ENCODE measurements at places on chromosomes 11 and 22.

- DNase-seq: no peak
Observed at GRCh38 chr11:12196308-12196707, 85.9 kb downstream of the MICAL2 start.

DNA sequence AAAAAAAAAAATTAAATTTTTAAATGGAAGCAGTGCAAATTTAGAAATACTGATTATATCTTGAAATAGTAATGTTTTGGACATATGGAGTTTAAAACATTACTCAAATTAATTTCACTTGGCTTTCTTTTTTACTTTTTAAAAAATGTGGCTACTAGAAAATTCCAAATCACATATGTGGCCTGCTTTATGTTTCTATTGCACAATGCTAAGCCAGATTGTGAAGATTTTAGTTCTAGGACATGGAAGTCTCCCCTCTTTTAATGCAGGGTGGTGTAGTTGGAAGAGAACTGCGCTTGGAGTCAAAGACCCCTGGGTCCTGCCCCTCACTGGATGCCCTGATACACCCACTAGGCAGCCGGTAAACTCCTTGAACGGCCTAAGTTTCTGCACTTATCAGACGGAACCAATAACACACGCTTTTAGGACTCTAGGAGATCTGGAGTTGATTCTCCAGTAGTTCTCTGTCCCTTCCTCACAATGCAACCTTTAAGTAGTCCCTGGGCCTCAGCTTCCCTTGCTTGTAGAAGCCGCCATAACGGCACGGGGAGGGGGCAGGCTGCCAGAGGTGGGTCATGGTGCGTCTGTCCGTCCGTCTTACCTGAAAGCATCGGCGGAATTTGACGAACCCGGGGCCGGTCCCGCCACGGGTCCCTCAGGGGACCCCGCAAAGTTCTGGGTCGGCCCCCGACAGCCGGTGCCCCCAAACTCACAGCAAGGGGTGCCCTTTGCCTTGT, 505 bp downstream of the FAM227A start:
- DNase-seq: no peak

GRCh38 chr11:128548649-128549255, 38.6 kb downstream of the ETS1 start:
- peak; percentile 28 for DNase-seq

- no peak for DNase-seq
Observed at GRCh38 chr11:35550374-35551036, 25.1 kb upstream of the PAMR1 start.

DNA sequence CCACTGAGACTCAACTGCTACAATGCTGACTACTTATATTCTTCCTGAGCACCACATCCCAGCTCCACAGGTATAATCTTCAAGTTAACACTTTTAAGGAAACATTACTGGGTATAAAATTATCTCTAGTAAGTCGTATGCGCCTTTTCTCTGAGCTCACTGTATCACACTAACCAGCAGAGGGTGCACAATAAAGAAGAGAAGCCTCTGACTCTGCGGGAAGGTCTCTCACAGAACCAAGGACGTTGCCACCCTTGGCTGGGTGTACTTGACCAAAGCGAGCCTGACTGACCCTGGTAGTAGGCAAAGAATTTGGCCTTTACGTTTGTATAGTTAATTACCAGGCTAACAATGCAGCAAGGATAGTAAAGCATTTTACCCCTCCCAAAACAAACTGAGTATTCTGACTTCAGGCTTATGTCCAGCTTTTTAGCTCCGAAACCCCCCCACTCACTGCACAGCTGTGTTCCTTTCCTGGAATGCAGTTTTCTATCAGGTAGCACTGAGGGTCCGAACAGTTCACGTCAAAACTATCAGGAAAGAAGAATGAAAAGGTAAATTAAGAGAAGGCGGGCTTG, at the start of gene BTBD18:
BTBD18 (minus strand) TSS at position 144 of the 578 bp plus-strand sequence. CDS start 631 bp downstream, outside the sequence.
- peak; percentile 42 for DNase-seq

DNA sequence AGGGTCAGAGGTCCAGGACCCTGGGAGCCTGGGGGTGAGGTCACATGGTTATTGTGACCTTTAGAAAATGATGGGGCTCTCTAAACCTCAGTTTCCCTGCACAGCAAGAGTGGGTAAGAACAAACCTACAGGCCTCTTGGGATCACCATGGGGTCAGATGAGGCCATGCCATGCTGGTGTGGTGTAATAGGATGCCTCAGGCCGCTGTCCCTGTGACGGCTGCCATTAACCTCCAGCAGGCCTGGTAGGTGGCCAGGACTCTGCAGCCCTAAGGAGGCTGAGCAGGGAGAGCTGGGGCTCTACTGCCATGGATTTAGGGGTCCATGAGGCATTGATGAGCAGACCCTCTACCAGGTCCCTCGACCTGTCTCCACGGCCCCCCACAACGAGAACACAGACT, 265.5 kb downstream of the CTTN start:
- DNase-seq: no peak

DNA sequence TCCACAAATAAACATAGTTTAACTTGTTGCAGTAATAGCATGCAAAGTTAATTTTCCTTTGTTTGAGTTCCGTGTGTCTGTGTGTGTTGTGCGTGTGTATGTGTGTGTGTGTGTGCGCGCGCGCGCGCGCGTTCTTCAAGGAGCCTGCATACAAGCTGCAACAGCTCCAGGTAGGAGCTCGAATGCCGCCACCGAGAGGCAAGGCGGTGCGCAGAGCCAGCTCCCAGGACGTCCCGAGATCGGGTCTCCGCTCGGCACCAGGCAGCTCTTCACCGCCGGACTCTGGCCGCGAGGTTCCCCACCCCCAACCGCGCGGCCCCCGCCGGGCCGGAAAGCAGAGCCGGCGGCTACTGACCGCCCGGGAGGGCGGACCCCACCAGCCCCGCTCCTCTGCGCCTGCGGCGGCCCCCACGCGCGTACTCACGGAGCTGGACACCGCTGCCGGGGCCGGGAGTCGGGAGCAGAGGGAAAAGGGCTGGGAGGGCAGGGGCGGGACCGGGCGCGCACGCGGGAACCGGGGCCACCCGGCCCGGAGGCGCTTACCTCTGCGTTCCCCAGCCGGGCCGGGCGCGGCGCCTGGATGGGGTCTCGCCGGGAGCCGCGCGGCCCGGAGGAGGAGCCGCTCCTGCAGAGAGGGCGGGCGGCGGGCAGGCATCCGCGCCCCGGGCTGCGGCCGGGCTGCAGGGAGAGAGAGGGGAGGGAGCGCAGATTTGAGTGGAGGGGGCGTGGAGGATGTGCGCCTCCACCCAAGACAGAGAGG, 40.4 kb upstream of the AKIP1 start:
- DNase-seq: no peak

- no peak for DNase-seq
Observed at GRCh38 chr22:31099386-31099785, 8.0 kb downstream of the SELENOM start.

DNA sequence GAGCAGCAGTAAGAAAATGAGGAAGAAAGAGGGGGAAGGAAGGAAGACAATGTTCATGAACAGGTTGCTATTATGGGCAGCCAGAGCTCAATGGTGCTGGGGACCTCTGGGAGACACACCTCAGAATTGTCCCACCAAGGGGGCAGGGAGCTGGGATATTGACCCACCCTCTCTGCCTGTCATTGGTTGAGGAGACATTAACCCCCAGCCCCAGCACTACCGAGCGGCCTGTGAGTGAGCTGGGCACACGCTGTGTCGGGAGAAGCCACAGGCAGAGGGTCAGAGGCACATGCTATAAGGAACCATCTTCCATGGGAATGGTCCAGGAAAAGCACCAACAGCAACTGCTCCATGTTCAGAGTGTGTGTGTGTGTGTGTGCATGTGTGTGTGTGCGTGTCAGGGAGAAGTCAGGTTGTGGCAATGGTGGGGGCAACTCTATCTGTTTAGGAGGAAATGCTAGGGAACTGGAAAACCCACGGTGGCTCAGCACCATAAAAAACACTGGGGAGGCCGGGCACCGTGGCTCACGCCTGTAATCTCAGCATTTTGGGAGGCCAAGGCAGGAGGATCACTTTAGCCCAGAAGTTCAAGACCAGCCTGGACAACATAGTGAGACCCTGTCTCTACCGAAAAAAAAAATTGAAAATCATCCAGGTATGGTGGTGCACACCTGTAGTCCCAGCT, 49.2 kb downstream of the CD6 start:
- no peak for DNase-seq

DNA sequence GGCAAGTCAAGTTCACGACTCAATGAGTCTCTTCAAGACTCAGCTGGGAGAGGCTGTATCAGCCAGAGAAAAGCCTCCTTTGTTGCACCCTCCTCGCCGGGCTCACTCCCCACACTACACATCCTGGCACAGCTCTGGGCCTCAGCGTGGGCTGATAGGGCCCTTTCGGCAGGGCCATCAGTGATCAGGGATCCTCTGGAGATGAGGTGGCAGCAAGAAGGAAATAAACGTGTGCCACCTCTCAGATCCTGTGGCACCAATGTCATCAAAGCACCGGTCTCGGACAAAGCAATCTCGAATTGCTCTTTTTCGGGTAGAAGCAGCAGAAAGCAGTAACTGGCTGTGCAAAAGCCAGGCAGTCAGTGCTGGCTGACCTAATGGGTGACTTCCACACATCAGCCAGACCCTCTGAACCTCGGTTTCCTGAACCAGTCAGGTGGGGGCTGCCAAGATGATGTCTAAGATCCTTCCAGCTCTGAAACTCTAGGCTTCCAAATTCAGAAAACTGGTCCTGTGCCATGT, 2.1 kb downstream of the EHD1 start:
- DNase-seq: no peak

All from AML-193 (cell line).